Suppressor macrophage (primary cell): ENCODE measurements at places on chromosomes 12 and 14.
A peak's percentile ranks its signal among the peaks of the same experiment; 100 is the strongest.

DNA sequence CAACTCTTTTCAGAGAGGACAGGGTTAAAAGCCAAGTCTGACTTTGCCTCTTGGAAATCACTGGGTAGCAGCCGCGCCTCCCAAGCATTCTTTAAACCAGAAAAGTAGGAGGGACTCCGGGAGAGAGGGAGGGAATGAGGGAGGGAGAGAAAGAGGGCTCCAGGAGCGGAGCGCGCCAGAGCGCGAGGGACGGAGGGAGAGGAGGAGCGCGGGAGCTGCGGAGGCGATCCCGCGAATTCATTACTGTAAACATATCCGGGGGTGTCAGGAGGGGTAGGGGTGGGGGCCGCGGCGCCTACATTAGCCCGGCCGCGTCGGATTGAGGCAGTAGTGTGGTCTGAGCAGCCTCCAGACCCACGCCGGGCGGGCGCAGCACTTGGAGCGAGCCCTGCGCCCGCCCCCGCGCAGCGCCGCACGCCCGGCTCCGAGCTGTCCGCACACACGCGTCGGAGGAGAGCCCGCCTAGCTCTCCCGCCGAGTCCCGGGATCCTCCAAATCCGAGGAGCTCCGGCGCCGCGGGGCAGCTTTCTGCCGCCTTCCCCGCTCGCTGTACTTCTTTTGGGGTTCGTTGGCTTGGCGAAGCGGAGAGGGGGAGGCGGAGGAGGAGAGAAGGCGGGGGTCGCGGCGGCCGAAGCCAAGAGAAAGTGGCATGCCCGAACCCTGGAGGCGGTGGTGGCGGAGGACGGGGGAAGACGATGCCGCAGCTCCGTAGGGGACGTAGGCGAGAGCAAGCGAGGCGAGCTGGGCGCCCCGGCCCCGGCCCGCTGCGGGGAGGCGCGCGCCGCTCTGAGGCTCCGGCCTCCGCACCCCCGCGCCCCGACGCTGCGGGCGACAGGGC lies 3.3 kb downstream of the FLRT2 start:
- peak; percentile 72 for DNase-seq

DNA sequence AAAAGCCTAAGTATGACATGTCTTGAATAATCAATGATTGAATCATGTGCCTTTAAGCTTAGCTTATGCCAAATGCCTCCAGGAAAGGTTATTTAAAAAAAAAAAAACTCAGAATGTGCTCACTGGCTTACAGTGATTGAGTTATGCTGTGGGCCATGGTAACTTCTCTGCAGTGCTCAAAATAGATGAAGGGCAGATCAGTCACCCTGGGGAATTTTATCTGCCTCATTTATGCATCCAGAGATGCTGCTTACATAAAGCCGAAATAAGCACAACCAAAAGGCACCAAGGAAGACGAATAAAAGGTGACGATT lies 118.7 kb upstream of the MDM1 start:
- DNase-seq: no peak

DNA sequence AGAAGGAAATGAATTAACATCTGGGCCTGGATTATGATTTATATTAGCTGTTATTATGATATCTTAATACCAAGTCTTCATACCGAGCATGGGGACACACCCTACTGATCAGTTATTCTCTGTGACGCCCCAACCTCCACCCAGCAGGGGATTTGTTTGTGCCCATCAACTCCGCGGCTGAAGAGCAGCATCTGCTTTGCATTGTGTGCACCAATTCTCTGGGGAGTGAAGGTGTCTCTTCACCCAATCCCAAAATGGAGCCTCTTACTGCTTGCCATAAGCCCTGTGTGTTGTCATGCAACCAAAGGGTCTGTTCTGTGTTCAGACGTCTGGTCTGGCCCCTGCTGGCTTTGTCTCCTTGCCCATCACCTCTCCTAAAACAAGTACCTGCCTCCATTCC lies 25.4 kb downstream of the DHRS2 start:
- no peak for DNase-seq

GRCh38 chr12:63752283-63752682 lies 27.4 kb upstream of the RXYLT1 start:
- no peak for DNase-seq

DNA sequence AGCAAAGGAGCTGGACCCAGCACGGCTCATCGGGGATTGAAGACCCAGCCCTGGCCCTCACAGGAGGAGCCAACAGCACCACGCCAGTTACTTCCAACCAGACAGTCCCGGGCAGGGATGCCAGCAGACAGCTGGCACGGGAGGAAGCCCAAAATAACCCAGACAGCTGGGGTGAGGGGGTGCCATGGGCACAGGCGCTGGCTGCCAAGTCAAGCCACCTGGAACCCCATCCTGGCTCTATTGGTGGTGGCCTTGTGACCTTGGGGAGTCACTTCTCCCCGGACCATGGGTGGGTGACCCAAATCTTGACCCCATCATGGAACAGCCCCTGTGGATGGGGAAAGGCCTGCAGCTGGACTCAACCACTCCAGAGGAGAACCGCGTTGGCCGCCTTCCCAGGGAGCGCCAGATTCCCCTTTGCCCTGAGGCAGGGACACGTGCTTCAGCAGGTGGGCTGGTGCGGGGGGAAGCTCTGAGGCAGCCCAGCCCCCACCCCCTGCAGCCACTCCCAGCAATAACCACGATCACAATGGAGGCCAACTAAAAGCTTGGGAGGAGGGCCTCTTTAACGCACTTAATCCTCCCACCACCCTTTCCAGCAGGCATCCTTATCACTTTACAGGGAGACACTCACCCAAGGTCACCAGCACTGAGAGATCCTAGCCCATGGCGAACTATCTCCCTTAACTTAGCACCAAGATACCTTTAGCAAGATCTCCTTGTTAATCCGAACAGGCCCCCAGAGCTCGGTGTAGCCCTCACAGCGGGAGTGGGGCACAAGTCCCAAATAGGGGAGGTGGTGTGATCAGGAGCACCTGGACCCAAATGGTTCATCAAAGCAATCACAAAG lies 4.7 kb upstream of the RHOF start:
- DNase-seq: peak; percentile 39

- no peak for DNase-seq
Observed at GRCh38 chr14:74904635-74905503, 18.2 kb downstream of the RPS6KL1 start.
